NCI-H146 (cell line): ENCODE measurements at places on chromosomes 6 and 20.

- DNase-seq = no peak
These were observed 44.5 kb upstream of the EZR start for GRCh38 chr6:158863646-158864045.

DNA sequence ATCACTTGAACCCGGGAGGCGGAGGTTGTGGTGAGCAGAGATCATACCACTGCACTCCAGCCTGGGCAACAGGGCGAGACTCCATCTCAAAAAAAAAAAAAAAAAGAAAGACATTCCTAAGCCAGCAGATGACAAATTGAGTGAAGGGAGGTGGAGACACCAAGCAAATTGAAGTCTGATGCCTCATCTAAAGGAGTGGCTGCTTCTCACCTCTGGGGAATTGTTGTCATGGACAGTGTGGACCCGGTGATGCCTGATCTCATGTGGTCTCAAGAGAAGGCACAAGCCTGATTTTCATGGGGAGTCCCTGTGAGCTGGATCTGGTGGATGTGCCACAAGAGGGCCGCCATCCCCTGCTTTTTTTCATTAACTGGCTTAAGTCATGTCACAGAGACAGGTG, 272.0 kb downstream of the ZNF217 start:
- no peak for DNase-seq

DNA sequence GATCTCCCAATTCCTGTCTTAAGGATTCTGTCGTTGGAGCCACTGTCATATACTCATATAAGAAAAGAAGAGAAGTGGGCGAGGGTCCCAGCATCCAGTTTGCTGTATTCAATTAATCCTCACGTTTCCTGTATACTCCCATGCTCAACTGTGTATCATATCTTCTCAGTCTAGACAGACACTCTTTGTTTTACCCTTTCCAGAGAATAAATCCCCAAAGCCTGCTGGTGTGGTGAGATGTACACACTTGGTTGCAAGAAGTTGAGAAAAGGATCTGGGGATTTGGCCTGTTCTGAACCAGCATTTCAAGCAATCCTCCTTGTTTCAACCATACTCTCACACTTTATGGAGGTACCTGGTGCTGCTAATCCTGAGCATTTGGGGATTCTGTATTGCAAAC, 3.1 kb downstream of the TPMT start:
- DNase-seq = no peak

DNA sequence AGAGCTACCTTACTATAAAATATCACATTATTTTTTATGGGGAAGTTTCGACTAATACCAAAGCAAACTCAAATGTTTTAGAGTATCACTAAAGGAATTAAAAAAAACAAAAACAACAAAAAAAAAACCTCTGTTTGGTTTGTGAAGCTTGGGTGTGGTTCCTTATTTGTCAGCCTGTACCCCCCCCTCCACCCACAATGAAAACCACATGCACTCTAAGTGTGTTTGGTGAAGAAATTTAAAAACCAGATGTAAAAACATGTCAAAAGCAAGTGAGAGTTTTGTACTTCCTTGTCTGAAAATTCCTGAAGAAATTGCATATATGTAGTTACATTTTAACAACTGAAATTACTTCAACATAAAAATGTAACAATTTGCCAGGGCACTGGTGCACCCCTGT, 3.1 kb downstream of the STK38 start:
- DNase-seq = no peak

DNA sequence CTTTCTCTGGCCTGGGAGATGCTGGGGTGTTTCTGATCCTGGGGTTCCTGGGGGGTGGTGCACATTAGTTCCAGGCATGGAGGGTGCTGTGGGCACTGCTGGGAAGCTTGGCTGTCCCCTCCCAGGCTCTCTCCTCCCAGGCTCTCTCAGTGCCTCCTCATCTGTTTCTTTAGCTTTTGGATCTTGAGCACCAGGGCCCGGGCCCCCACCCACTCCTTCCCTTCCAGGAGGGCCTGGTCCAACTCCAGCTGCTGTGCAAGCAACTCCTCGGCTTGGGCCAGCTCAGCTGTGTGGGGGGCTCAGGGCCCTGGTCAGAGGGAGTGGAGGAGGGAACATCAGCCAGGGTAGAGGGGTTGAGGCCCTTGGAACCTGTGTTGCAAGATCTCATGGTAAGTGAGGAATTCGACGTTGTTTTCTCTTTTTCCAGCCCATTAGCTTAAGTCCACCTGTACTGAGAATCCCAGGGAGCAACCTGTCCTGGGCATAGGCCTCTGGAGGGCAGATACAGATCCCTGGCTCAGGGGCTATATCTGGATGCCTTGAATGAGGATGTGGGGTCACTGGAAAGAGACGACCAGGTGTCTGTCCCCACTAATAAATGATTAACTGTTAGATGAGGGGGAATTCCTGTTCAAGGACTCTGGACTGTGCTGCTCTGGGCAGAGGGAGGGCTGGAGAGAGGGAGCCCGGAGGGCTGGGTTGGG, 34.5 kb upstream of the HLA-A start:
- DNase-seq = no peak

DNA sequence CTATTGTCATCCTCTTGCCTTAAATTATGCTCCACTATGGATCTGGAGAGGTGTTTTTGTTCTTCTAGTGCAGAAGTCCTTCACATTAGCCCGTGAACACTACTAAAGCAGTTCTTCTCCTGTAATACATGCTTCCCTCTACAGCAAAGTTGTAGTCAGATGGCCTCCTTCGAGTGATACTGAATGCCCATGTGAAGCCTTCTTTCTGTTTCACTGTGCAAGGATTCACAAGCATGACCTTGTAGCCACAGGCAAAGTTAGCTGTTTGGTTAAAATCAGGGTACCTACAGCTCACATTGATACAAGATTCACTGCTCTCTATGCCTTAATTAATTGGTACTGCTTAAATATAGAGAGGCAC, 47.6 kb downstream of the ARHGAP18 start:
- DNase-seq = no peak

GRCh38 chr6:56595490-56596122, 47.1 kb downstream of the DST start:
- DNase-seq = peak; percentile 61

GRCh38 chr6:15549371-15549770, 113.5 kb downstream of the DTNBP1 start:
- DNase-seq = no peak

GRCh38 chr6:149235130-149235561, 82.4 kb upstream of the TAB2 start:
- DNase-seq = peak; percentile 65

DNA sequence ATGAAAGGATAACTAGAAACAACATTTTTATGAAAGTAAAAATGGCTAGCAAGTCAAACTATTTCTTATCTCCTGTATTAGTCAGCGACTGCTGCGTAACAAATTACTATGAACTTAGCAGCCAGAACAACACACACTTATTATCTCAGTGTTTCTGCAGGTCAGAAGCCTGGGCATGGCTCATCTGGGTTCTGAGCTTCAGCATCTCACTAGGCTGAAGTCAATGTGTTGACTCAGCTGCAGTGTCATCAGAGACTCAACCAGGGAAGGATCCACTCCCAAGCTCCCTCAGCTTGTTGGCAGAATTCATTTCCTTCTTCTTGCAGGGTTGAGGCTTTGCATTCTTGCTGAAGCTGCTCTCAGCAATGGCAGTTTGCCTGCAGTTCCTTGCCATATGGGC, 33.2 kb upstream of the IGF2R start:
- DNase-seq = no peak

- peak; percentile 16 for DNase-seq
These were observed 162.5 kb upstream of the CITED2 start for GRCh38 chr6:139536751-139537617.

DNA sequence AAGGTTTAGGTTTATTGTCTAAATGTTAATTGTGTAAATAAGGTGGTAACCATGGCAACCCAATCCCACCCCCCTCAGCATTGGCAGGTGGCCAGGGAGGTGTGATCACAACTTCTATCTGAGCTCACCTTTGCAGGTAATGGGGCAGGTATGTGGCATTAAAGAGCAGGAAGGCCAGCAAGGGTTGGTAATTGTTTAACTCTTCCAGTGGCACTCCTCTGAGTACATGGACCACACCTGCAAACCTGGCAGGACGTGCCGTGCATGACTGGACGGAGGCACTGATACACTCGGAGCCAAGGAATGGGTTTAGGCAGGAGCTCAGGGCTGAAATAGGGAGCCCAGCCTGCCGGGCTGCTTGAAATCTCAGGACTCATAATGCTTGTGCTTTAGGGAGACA, 107.0 kb upstream of the BMP2 start:
- DNase-seq = no peak

- DNase-seq = no peak
These were observed 86.0 kb upstream of the SLC2A12 start for GRCh38 chr6:134138226-134138975.

GRCh38 chr6:156231026-156231765, 546.0 kb upstream of the ARID1B start:
- no peak for DNase-seq
